ENCODE measurements at places on chromosomes 5 and 9.

GRCh38 chr5:65809817-65810531 is 88.0 kb downstream of the NLN start:
- peaks cover 37% of the 10 kb centered on the region for H3K36me3 ChIP-seq
- peaks cover 3% of the 10 kb centered on the region for H3K27me3 ChIP-seq
- DNase-seq, result no peak
- no peak overlapping the region for H3K27ac ChIP-seq
- H3K4me1 ChIP-seq, result peaks cover 2% of the 10 kb centered on the region

- no peak for DNase-seq
- H3K4me1 ChIP-seq, result peaks cover 35% of the 10 kb centered on the region
- H3K4me3 ChIP-seq, result peak overlapping the region; percentile 86
- H3K27me3 ChIP-seq, result peaks cover 15% of the 10 kb centered on the region
Measured at GRCh38 chr9:4665357-4665756, 923 bp downstream of the SPATA6L start.

GRCh38 chr5:73942783-73943182 is 316.8 kb downstream of the ARHGEF28 start:
- DNase-seq, result no peak
- H3K27ac ChIP-seq, result no peak overlapping the region
- no peaks in the 10 kb centered on the region for H3K4me1 ChIP-seq

- H3K36me3 ChIP-seq, result no peaks in the 10 kb centered on the region
- H3K27ac ChIP-seq, result no peak overlapping the region
- H3K4me1 ChIP-seq, result peaks cover 7% of the 10 kb centered on the region
- H3K4me3 ChIP-seq, result no peak overlapping the region
- DNase-seq, result no peak
Measured at GRCh38 chr9:98086461-98086860, 29.9 kb downstream of the NANS start.

GRCh38 chr9:81595887-81596543 is 93.3 kb downstream of the TLE1 start:
- peak overlapping the region; percentile 43 for H3K4me3 ChIP-seq
- no peak for DNase-seq
- peaks cover 36% of the 10 kb centered on the region for H3K36me3 ChIP-seq
- peaks cover 14% of the 10 kb centered on the region for H3K27me3 ChIP-seq
- H3K4me1 ChIP-seq, result peaks cover 92% of the 10 kb centered on the region
- peak overlapping the region; percentile 90 for H3K27ac ChIP-seq

DNA sequence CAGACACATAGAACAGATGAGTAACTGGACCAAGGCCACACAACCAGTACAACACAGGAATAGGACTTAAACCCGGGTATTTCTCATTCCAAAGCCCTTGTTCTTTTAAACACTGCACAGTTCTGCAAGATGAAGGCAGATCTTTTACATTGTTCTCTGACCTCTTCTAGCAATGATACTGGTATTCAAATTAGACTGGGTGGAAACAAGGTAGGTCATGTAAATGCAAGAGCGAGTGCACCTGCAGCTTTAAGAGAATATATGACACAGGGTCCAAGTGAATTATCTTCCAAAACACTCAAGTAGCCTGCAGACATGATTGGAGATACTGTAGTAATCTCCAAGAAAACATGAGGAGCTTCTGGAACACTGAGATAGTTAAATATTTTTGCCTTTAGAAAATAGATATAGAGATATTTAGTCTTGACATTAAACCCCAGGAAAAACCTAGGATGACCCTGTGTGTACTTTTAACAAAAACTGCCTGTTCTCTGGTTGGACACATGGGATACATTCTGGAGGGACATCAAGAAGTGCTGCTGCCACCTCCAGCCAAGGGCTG is 130.6 kb upstream of the EPB41L4A start:
- no peaks in the 10 kb centered on the region for H3K27me3 ChIP-seq
- no peak for DNase-seq
- no peak overlapping the region for H3K27ac ChIP-seq
- no peaks in the 10 kb centered on the region for H3K4me1 ChIP-seq
- no peaks in the 10 kb centered on the region for H3K36me3 ChIP-seq
- H3K4me3 ChIP-seq, result no peak overlapping the region

GRCh38 chr5:158953929-158954534 is 145.7 kb downstream of the EBF1 start:
- H3K4me3 ChIP-seq, result no peak overlapping the region
- no peaks in the 10 kb centered on the region for H3K36me3 ChIP-seq
- no peak for DNase-seq

DNA sequence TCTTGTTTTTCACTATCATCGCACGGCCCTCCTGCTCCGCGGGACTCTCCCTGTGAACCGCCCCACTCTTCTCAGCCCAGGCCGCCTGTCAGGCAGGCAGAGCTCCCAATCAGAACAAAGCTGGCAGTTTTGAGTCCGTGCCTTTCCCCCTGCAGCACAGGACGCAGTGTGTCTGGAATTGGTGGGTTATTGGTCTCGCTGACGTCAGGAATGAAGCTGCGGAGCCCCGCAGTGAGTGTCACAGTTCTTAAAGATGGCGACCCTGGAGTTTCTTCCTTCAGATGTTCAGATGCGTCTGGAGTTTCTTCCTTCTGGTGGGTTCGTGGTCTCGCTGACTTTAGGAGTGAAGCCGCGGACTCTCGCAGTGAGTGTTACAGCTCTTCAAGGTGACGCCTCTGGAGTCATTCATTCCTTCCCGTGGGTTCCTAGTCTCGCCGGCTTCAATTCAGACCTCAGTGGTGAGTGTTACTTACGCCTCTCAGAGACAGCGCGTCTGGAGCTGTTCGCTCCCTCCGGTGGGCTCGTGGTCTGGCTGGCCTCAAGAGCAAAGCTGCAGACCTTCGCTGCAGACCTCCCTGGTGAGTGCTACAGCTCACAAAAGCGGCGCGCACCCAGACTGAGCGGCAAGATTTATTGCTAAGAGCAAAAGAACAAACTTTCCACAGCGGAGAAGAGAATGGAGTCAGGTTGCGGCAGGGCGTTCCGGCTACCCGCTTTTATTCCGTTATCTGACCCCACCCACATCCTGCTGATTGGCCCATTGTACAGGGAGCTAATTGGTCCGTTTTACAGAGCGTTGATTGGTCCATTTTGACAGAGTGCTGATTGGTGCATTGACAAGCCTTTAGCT is 7.4 kb downstream of the ZDHHC11B start:
- no peaks in the 10 kb centered on the region for H3K27me3 ChIP-seq
- no peak overlapping the region for H3K27ac ChIP-seq
- no peaks in the 10 kb centered on the region for H3K4me1 ChIP-seq

GRCh38 chr5:16057277-16057676 is 122.3 kb downstream of the MARCHF11 start:
- H3K27me3 ChIP-seq, result no peaks in the 10 kb centered on the region
- DNase-seq, result no peak
- no peaks in the 10 kb centered on the region for H3K4me1 ChIP-seq
- H3K27ac ChIP-seq, result no peak overlapping the region

- H3K27ac ChIP-seq, result no peak overlapping the region
- no peak overlapping the region for H3K4me3 ChIP-seq
- H3K27me3 ChIP-seq, result no peaks in the 10 kb centered on the region
- no peaks in the 10 kb centered on the region for H3K36me3 ChIP-seq
Measured at GRCh38 chr9:80485420-80486250, 913.9 kb downstream of the TLE4 start.

- H3K27me3 ChIP-seq, result no peaks in the 10 kb centered on the region
- peaks cover 82% of the 10 kb centered on the region for H3K36me3 ChIP-seq
- no peak overlapping the region for H3K27ac ChIP-seq
- no peak for DNase-seq
- no peaks in the 10 kb centered on the region for H3K4me1 ChIP-seq
Measured at GRCh38 chr9:92846662-92847145, 31.1 kb downstream of the ZNF484 start.

DNA sequence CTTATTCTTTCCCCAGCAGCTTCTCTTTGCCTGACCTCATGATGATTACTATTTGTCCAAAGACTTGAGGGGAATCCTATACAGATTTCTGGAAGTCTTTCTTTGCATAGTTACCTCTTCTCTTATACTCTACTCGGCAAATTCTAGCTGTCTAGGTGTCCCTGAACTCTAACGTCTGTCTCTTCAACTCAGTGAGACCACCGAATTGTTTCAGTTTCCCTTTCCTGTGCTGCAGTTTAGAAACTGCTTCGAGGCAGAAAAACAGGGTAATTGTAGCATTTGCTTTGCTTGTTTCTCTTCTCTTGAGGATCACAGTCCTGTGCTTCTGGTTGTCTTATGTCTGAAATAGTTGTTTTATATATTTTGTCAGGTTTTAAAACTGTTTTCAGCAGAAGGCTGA is 14.8 kb downstream of the LVRN start:
- no peaks in the 10 kb centered on the region for H3K27me3 ChIP-seq
- peaks cover 9% of the 10 kb centered on the region for H3K4me1 ChIP-seq
- no peak for DNase-seq
- no peak overlapping the region for H3K27ac ChIP-seq
- H3K36me3 ChIP-seq, result no peaks in the 10 kb centered on the region

Measured in endothelial cell (in vitro differentiated cells).